ENCODE measurements at places on chromosomes 1 and 21.

DNA sequence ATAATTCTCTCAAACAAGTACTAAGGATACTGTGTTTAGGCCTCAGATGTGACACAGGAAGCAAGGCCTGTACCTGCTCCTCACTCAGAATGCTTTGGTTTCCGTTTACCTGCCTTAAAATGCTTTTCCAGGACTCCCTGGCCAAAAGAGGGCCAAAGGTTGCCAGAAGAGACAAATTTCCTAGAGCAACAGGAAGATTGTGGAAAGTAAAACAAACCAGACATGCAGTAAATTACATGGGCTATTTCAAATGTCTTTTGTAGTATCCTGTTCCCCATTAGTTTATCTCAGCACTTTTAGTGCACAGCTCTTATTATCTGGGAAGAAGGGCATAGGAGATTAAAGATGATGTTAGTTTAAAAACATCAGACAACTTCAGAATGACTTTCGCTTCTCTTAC, 280.0 kb downstream of the NFIA start:
- no peak for DNase-seq

DNA sequence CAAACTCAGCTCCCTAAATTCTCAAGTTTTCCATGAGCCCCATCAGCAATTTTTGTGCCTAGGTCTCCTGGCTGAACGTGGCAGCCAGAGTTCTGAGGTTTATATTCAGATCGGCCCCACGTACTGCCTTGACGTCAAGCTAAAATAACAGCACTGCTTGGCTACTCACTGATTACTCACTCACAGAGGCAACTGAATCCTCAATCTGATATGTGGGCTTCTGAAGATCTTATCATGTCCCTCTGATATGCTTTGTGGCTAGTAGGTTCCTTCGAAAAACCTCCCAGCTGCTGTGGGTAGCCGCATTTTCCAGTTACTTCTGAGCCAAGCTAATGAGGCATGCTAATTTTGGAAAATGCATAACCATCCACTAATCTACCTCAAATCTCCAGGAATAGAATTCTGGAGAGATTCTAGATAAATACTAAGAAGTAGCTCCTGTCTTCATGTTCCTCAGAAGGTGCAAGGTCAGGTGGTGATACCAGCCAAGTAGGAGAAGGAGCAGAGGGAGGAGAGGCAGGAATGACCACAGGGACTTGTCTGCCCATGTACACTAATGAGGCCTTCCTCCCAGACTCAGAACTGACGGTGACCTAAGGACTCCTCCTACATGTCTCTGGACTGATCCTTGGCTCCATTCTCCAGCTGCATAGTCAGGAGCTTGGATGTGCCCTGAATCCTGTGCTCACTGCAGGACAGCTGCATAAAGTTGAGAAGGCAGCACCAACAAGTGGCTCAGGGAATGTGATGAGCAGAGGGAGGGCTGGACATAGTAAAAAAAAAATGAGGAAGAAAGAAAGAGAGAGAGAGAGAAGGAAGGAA, 263.7 kb downstream of the TNR start:
- DNase-seq = no peak

GRCh38 chr1:26993237-26994019, at the start of gene TRNP1:
TRNP1 (plus strand) TSS chr1:26993692; CDS start chr1:26993787, 95 bp downstream.
- DNase-seq = no peak

DNA sequence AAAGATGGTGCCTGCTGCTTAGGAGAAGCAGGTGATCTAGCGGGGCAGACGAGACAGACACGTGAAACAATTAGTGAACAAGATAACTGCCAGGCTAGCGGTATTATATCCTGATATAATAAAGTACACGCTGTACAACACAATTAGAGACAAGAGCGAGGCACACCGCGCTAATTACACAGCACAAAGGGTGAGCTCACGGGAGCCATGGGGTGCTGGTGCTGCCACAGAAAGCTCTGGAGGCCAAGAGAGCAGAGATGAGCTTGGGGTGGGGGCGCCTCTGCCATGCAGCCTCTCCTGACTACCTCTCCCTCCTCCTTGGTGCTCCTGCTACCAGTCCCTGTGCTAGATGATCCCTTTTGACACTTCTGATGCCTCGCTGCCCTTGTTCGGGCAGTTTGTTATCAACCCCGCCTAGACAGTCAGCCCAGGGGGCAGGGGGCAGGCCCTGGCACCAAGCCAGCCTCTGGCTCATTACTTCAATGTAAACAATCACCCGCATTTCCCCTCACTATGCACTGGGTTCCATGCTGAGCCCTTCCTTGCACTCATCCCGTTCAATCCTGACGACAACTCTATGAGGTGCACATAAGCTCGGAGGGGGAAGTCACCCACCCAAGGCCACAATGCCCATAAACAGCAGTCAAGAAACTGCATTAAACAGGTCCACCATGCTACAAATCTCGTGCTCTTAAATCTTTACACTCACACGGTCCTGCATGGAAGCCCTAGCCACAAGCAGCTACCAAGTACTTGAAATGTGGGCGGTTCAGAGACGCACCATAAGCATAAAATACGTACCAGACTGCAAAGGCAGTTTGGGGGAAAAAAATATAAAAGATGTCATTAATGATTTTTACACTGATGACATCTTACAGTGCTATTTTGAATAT, 103.0 kb downstream of the SSBP3 start:
- no peak for DNase-seq

DNA sequence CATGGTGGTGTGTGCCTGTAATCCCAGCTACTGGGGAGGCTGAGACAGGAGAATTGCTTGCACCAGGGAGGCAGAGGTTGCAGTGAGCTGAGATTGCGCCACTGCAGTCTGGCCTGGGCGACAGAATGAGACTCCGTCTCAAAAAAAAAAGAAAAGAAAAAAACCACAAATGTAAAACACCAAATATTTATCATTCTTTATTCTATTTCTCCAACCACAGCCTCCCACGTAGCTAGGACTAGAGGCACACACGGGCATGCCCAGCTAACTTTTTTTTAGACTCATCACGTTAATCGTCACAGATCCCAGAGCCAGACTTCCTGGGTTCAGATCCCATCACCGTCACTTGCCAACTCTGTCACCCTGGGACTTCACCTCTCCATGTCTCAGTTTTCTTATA, 13.5 kb downstream of the DNAJC16 start:
- no peak for DNase-seq

DNA sequence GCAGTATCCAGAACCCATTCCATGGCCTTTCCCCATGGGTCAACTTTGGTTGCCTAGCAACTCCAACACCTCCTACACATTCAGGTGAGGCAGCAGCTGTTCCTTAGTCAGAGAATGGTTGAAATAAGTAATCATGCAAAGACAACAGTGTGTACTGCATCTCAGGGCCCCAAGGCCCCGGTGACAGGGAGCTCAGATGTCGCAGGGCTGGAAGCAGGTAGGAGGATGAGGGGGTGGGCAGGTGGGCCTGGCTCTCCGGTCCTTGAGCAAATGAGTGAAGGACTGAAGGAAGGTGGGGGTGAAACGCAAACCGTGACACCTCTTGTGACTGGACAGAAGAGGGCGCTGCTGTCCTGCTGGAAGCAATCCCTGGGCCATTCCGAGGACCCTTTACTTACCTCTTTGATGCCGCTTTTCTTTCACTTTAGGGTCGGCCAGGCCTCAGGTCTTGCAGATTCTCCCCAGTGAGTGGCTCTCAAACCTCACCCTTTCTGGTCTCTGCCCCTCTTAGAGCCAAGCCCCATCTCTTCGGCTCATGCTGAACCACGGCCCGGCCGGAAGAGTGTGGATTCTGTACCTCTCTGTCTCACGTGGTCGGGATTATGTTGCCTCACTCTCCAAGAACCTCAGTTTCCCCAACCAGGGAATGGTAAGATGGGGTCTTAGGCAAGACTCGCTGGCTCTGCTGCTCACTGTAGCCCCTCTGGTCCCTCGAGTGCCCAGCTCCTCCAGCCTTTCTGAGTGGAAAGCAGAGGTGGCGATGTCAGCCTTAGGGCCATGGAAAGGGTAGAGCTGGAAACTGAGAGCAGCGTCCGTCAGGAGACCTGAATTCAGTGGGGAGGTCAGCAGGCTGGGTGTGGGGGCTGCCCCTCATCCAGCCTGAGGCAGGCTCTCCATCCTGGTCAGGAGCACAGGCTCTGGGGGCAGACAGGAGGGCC, 5.6 kb upstream of the KCNA10 start:
- DNase-seq = no peak

Data from AG04450 (cell line).